ENCODE measurements at places on chromosomes 5 and 9.
A peak's percentile ranks its signal among the peaks of the same experiment; 100 is the strongest.

DNA sequence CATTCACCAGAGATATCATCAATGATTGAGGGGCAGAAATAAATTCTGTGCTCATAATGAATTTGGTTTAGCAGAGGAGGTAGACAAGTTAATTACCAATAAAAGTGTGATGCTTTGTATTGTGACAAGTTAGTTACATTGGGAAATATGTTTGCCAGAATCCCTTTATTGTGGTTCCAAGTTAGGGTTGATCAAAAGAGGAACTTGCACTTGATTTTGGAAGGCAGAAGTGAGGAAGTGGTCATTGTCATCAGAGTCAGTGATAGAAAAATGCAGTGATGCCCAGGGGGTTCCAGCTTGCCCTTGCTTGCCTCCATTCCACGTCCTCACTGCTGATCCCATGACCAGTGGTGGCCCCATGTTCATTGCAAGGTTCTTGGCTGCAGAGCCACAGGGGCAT lies 69.7 kb downstream of the SVEP1 start:
- DNase-seq = no peak

DNA sequence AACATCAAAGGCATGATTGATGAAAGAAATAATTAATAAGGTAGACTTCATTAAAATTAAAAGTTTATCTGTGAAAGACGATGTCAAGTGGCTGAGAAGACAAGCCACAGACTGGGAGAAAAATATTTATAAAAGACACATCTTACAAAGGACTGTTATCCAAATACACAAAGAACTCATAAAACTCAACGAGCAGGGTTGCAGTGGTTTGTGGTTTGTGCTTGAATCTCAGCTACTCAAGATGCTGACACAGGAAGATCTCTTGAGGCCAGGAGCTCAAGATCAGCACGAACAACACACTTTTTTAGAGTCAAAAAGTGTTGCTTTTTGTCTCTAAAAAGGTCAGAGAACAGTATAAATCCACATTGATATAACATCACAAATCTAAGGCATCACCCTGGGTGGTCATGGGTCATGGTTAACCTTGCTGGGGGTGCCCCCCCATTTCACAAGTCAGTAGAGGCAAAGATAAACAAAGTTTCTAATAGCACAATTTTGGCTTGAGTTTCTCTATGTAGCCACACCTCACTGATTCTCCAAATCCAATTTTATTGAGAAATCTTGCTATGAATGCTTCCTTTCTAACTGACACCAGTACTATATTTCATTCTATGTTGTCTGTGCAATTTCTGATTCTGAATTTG lies 342.9 kb upstream of the RPS23 start:
- DNase-seq = no peak

DNA sequence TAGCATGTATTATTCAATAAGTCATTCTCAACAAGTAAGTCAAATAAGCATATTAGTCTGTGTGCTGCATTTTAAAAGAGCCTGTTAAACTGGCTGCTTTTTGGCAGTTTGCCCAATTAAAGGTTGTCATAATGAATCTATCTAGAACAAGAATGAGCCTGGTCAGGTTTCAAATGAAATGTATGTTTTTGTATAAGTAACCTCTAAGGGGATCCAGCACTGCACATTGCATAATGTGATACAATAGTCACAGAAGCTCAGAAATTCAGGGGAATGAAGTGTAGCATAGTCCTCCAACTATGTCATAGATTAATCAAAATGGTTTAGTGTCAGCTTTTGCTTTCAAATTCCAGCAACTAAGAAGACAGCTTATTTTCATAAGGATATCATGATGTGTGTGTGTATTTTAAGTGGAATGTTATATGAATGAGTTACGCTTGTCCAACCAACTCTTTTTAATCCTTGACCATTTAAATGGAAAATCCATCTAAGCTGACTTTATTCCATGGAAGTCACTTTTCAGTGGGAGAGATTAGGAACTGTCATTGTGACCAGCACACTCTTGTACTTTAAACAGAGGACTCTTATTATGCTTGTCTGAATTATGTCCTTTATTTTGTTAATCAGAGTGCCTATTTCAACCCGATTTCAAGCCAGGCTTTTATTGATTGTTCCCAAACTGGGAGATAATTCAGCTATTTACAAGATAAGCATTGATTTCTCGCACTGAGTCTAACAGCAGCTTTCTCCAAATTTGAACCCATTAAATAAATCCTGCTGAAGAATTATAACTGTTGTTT lies 283.9 kb upstream of the ADAMTSL1 start:
- DNase-seq = no peak

DNA sequence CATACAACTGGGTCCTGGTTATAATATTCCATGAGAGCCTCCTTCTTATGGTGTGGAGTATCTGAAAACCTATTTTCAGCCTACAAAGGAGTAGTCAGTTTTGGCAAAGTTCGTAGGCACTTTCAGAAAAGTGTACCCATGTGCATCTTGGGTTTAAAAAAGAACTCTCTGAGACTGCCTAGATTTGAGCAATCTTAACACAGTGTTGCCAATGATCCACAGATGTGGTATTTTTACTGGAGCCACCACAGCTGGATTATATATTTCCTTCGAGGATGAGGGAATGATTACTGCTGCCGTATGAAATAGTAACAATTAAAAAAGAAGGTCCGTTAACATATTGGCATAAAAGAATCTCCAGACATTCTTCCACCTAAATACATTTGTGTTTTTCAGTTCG lies 1.1 kb downstream of the PALM2AKAP2 start:
- no peak for DNase-seq

DNA sequence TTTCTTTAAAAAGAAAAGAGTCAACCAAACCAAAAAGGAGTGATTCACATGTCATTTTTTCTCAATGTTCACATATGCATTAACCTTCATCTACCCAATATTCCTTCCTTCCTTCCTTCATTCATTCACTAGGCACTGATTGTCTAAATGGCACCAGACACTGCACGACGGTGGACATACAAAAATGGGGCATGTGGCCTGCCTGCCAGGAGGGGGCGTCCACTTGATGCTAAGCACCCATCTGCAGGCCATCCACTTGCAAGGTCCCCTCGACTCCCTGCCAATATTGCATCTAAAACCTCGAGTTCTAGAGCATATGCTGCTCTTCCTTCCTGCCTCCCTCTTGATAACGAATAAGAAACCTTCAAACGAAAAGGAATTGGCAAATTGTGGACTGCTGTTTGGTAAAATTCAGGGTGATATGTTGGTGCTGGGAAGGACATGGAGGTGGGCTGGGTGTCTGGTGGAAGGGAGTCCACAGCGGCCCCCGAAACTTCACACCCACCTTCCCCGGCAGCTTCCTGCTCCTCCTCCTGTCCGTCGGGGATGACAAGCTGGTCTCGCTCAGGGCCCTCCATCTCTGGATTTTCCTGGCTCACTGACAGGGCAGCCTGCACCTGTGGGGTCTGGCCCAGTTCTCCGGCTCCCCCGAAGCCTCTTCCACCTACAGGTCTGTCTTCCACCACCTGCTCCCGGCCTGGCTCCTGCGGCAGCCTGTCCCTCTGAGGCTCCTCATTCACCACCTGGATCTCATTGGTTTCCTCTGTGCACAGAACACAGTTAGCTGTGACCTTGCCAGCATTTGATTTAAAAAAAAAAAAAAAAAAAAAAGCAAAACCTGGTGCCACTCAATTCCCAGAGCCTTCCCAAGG lies 64.3 kb downstream of the GOLM1 start:
- DNase-seq = no peak

GRCh38 chr9:38000735-38001134 lies 68.3 kb downstream of the SHB start:
- DNase-seq = no peak

DNA sequence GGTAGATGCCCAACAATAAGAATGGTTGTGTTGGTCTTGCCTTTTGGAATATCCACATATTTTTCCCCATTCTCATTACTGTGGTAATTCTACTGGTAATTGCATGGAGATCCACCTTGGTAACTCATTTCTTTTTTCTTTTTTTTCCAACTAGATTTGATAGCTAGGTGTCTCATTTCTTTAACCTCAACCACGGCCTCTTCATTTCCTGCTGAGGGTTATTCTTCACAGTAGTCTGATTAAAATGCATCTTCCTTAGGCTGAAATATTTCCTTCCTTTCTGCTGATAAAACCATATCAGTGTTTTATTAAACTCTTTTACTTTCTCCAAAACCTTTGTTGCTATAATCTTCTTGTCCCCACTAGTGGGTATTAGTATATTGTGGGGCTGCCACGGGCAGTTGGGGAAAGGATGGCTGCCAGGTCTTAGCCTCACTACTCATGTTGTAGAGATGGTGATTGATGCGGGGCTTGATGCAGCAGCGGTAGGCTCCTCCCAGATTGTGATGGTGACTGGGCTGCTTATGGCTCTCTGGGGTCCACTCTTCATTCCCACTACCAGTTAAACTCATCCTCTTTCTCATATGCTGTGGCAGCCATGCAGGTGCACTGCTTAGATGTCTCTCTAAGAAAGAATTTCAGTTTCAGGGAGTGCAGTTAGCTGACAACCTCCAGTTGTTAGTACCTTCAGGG lies 35.9 kb downstream of the KIF2A start:
- peak; percentile 39 for DNase-seq

DNA sequence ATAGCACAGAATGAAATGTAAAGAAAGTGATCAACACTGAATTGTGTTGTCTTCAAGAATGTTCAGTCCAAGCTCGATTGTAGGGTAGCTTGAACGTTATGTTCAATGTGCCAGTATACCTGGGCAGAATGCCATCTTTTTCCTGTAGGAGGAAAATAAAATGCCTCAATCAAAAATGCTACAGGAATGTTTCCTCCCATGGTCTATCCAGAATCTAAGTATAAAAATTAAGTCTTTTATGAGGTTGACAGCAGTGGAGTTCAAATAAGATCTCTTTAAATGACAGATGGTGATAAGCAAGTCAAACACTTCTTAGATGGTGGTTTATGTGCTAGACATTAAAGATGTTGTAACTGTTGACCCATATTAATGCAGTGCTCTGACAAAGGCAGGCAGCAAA lies 488.6 kb downstream of the CSNK1G3 start:
- no peak for DNase-seq

DNA sequence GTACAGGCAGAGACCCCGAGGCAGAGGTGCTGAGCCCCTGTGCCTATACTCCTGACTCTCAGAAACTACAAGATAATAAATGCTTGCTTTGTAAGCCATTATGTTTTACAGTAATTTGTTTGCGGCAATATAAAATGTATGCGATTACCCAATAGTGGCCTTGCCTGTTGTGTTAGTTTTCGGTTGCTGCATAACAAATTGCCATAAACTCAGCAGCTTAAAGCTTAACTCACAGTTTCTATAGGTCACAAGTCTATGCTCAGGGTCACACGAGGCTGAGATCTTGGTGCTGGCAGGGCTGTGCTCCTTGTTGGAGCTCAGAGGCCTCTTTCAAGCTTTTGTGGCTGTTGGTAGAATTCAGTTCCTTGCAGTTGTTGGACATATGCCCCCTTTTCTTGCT lies 114.8 kb downstream of the COL23A1 start:
- DNase-seq = no peak

DNA sequence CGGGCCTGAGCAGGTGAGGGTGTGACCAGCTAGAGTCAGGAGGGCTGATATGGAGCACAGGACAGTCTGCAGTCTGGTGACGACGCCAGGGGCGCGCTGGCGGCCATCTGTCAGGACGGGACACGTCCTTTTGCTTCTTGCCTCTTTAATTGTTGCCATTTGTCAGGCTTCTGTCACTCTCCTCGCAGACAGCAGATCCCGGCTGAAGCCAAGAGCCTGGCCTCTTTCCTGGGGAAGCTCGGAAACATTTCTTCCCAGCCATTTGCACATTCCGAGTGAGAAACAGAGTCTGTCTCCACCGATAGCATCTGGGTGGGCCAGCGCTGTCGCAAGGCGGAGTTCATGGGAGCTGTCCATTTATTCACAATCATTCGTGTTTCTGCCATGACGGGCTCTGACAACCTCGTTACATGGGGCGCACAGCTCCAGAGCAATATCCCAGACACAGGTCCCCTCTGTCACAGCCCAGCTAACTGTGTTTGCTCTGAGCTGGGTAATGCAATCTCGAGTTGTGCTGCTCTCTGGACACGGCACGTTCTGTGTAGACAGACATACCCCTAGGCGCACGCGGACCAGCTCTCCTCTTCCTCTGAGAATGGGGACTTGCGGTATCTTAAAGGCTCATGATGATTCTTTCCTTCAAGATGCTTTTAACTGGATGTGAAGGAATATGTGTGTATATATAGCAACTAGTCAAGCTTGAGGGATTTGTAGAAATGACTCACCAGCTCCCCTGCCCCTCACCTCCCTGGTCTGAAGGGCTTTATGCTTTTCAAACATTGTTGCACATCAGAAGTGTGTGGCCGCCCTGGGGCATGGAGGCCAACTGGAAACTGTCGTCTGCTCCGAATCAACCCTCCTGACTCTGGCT lies 105.3 kb upstream of the FCN2 start:
- DNase-seq = no peak

DNA sequence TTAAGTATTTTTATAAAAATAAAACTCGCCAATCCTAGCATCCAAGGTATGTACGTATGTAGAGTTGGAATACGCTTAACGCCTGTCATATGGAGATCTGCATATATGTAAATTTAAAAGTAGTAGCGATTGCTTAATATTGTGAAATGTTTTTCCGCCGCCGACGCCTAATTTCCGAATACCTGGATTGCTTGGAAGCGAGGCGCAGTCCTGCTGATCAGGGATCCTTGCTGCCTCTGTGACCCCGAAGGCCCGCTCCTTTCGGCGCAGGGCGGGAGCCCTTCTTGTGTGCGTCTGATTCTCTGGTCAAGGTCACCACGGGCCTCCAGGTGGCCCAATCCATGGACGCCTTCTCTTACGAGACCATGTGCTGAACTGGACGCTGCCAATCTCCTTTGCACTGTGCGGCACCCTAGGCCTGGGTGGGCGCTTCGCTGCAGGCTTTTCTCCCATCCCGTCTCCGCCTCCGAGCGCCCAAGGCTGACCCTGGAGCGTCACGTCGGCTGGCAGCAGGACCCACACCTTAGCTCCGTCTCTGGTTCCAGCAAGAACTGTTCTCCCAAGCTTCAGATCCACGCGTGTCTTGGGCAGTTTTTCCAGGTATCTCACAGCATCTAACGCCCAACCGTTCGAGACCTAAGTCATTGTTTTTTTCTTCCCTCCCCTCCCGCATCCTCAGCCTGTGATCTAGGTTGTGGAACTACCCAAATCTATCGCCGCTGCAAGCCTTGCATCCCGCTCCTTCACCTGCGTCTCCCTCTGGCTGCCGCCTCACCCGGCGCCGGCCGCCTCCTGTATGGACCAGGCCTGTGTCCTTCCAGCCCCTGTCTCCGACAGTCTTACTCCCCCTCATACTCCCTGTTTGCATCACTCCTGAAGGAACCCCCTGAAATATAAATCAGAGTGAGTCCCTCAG lies 3.6 kb upstream of the TRIM41 start:
- DNase-seq = no peak

DNA sequence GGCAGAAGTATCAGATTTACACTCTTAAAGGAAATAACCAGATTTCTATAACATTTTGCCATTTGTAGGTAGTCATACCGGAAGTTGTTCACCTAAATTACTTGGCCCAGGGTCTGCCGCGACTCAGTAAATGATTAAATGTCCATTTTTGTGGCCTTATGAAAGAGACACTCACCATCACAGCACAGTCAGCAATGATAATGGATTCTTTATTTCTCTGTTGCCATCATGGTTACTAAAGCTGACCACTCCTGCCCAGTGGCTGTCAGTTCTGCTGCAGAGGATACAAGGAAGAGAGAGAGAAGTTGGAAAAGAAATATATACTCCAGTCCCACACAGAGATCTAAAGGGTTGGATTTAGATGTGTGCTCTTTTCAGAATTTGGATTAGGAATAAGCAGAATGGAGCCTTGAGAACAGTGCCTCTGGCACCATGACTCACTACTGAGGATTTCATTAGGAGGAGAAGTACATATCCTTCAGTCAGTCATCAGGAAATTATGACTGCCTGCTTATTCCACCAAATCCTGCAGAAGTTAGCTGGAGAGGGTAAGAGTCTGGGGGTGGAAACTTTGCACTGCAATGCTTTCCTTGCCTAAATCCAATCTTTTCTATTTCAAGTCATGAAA lies 72.8 kb upstream of the EFNA5 start:
- DNase-seq = no peak
